Posterior vena cava (tissue), 2 donors: ENCODE measurements at places on chromosomes 1 and 21. TPM values are rescaled to one million over a fixed set of nuclear protein-coding genes. Genes with fewer than 3 reads are reported as not detected.

The AMY2B gene
- 15.1 TPM for total RNA-seq

The PPM1J gene
- 2.1 TPM for total RNA-seq

The PEAR1 gene
- total RNA-seq: 14.5 TPM

The TXNIP gene
- total RNA-seq: 441 TPM

The SRP9 gene
- 207 TPM for total RNA-seq

DNA sequence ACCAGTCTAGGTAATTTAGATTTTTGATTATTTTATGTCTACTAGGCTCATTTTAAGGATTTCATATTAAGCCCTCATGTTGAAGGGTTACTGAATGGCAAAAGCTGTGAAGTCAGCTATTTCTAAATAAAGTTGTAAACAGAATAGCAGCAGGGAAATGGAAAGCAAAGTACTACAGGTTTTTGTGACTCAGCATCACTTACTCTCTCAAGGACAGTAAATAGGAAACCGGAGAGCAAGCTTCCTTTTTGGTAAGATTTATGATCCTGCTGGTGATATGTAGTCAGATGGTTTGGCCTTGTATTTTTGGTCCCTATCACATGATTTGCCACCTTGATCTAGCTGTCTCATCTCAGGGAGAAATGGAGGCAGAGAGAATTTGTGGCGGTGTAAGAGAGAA is 226.0 kb downstream of the RPS6KC1 start:
- no peak for DNase-seq

DNA sequence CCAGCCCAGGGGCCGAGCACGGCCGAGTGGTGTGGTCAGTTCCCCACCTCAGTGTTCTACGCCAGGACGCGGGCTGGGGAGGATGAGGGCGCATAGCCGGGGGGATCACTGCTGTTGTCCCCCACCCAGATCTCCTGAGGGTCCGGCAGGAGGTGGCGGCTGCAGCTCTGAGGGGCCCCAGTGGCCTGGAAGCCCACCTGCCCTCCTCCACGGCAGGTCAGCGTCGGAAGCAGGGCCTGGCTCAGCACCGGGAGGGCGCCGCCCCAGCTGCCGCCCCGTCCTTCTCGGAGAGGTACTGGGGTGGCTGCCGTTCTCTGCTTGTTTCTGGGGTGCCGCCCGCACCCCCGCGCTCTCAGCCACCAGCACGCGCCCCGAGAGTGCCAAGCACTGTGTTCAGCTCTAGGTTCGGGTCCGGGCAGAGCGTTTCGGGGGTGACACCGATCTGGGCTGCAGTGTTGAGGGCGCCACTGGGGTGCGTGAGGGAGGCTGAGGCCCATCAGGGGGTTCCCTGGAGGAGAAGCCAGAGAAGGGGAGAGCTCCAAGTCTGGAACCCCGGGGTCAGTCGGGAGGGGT is 17.4 kb downstream of the SAMD11 start:
- DNase-seq: no peak

- no peak for DNase-seq
Observed at GRCh38 chr1:160438317-160438918, 38.1 kb downstream of the VANGL2 start.

- no peak for DNase-seq
Observed at GRCh38 chr1:61318319-61319125, 236.2 kb downstream of the NFIA start.

DNA sequence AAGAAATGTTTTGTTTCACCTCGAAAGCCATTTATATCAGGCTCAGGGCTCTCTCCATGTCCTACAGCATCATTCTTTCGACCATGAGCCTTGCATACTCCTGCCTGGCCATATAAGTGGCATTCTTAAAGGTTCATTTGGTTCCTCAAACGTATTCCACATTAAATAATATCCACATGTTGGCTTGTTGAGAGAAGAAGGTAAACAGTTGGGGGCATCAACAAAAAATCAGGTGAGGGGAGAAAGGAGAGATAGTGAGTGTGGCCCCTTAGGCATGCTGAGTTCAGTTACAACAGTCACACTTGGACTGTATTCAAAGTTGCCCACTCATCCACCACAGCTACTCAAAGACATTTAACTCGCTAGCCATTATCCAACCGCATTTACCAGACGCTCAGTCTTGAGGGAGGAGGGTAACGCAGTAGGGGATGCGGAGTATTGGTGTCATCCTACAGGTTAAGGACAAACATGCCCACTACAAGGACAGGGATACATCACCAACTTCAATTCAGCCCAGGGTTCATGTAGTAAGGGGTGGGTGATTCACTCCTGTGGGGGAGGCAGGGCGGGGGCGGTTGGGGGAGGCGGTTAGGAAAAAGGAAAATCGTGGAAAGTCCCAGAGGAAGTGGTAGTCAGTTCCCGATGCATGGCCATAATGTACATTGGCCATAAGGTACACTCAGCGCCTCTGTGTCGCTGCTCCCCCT is 1.4 kb downstream of the ZNF697 start:
- no peak for DNase-seq

DNA sequence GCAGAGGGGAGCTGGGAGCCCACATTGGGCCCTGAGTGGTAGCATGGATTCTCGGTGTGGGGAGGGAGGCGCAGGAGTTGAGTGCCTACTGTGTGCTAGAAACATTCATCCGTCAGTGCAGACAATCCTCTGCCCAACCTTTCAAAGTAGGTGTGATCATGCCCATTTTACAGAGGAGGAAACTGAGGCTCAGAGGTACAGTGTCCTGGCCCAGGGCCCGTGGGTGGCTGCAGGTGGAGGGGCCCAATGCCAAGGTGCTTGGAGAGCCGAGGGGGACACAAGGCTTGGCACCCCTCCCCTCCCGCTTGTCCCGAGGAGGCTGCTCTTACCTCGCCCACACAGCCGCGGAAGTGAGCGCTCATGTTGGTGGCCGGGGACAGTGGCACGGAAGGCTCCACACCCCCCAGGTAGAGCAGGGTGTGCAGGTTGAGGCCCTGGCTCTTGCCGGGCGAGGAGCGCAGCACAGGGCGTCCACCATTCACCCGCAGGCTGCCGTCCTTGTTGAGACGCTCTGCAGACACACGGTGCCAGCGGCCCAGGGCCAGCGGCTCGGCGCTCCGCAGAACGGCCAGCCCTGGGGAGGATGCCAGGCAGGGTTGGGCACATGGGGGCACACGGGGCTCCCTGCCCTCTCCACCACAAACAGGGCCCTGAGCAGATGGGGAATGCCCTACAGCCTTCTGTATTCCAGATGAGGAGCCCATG is 16.6 kb downstream of the LDLRAD2 start:
- DNase-seq: no peak

- no peak for DNase-seq
Observed at GRCh38 chr1:160486453-160486852, 36.6 kb downstream of the SLAMF6 start.

- no peak for DNase-seq
Observed at GRCh38 chr1:91501971-91502671, 1.5 kb downstream of the CDC7 start.

- DNase-seq: no peak
Observed at GRCh38 chr1:161139766-161140165, 7.3 kb upstream of the DEDD start.
